ENCODE measurements at places on chromosomes 2 and 18. TPM values are rescaled to one million over a fixed set of nuclear protein-coding genes. Genes with fewer than 3 reads are reported as not detected.

Gene LYG2
- not detected for total RNA-seq

Gene C2orf68
- total RNA-seq, result 30.9 TPM

Gene ASB18
- total RNA-seq, result under 0.01 TPM

Gene CFC1
- not detected for total RNA-seq

Gene KCTD18
- 33.7 TPM for total RNA-seq

Gene ACAA2
- total RNA-seq, result 60.7 TPM

Gene MATN3
- 2.4 TPM for total RNA-seq

Gene CRYBA2
- not detected for total RNA-seq

Gene MROH2A
- total RNA-seq, result not detected

Gene ONECUT2
- total RNA-seq, result under 0.01 TPM

Gene KCNS3
- total RNA-seq, result 2.7 TPM

Gene SERPINB3
- total RNA-seq, result not detected

Gene NAT8
- total RNA-seq, result not detected

Gene SLC8A1
- 82.9 TPM for total RNA-seq
